Hepatocyte (in vitro differentiated cells): ENCODE measurements at places on chromosomes 12 and 14. TPM values are rescaled to one million over a fixed set of nuclear protein-coding genes. Genes with fewer than 3 reads are reported as not detected.

TNFAIP2 gene
- total RNA-seq = 14.0 and 16.0 TPM in 2 replicates

ANKRD33 gene
- not detected in 2 replicates for total RNA-seq

AVPR1A gene
- 0.76 and 2.4 TPM in 2 replicates for total RNA-seq

DNA sequence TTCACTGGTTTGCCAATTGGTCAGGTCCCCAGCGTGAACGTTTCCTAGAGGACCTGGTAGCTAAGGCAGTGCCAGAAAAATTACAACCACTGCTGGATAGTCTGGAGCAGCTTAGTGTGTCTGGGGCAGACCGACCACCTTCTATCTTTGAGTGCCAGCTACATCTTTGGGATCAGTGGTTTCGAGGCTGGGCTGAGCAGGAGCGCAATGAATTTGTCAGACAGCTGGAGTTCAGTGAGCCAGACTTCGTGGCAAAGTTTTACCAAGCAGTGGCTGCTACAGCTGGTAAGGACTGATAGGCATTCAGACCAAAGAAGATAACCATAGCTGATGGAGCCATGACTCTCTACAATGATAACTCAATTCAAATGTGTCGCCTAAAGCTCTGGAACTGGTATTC lies 2.5 kb downstream of the C14orf119 start:
- H3K27ac ChIP-seq = no peak overlapping the region
- no peaks in the 10 kb centered on the region for H3K27me3 ChIP-seq
- DNase-seq = no peak
- H3K36me3 ChIP-seq = no peaks in the 10 kb centered on the region
- peaks cover 18% of the 10 kb centered on the region for H3K4me1 ChIP-seq

- H3K36me3 ChIP-seq = no peaks in the 10 kb centered on the region
- H3K27ac ChIP-seq = no peak overlapping the region
- no peak for DNase-seq
- H3K4me1 ChIP-seq = no peaks in the 10 kb centered on the region
- H3K27me3 ChIP-seq = no peaks in the 10 kb centered on the region
Observed at GRCh38 chr14:94364964-94365363, 23.4 kb downstream of the SERPINA1 start.

- no peak overlapping the region for H3K4me3 ChIP-seq
- no peaks in the 10 kb centered on the region for H3K4me1 ChIP-seq
- DNase-seq = no peak
- no peaks in the 10 kb centered on the region for H3K27me3 ChIP-seq
Observed at GRCh38 chr12:16844875-16845274, 238.9 kb upstream of the LMO3 start.

- no peaks in the 10 kb centered on the region for H3K36me3 ChIP-seq
- H3K4me3 ChIP-seq = no peak overlapping the region
- H3K27me3 ChIP-seq = no peaks in the 10 kb centered on the region
- H3K4me1 ChIP-seq = no peaks in the 10 kb centered on the region
- no peak overlapping the region for H3K27ac ChIP-seq
Observed at GRCh38 chr14:58467575-58467974, 40.1 kb downstream of the KIAA0586 start.

DNA sequence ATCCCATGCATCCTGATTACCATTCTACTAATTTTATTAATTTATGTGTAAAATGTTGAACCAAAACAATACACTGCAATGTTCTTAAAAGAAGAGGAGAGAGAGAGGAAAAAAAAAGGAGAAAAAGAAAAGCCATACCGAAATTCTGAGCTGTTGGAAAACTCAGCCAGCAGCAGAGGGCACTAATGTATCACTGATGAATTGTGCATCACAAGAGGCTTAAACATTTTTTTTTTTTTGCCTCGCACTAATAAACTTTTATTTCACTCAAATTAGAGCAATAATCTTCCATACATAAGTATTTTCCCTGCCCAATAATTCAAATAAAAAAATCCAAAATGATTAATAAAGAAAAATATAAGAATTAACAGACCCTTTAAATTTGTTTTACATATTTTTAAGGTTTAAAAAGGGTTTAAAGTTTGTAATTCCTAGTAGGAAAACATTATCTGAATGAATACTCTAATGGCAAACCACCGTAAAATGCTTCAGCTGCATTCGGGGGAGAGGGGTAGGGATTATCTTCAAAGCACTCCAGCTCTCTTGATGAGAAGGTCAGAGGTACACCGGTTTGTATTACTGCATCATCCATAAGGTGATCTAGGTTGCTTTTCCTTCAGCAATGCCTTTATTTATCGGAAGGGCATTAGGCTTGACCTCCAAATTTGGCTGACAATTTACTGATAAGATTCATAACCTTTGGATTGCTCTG lies 41.9 kb downstream of the ATP23 start:
- H3K27me3 ChIP-seq = no peaks in the 10 kb centered on the region
- peak; percentile 64 for DNase-seq
- no peaks in the 10 kb centered on the region for H3K36me3 ChIP-seq
- H3K4me1 ChIP-seq = no peaks in the 10 kb centered on the region

GRCh38 chr12:91422811-91423692 lies 240.4 kb upstream of the DCN start:
- no peaks in the 10 kb centered on the region for H3K27me3 ChIP-seq
- no peak for DNase-seq
- no peak overlapping the region for H3K4me3 ChIP-seq
- no peaks in the 10 kb centered on the region for H3K36me3 ChIP-seq
- H3K4me1 ChIP-seq = peaks cover 21% of the 10 kb centered on the region

- peak; percentile 81 for DNase-seq
- H3K4me3 ChIP-seq = no peak overlapping the region
- peaks cover 3% of the 10 kb centered on the region for H3K27me3 ChIP-seq
Observed at GRCh38 chr14:56491299-56492285, 88.0 kb upstream of the TMEM260 start.

DNA sequence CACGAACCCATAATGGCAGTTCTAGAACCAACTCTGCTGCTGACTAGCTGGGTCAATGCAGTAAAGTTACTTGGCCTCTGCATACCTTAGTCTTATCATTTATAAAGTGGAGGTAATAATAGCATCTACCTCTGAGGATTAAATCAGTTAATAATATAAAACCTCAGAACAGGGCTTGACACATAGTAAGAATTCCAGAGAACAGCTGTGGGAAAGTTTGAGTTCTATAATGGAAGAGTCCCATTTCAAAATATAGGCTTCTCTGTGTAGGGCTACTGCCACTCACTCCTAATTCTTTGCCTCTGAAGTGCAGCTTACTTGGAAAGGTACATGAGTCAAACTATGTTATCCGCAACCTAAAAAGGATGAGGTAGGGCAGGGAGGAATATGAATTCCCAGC lies 269.2 kb upstream of the PRKD1 start:
- no peak overlapping the region for H3K27ac ChIP-seq
- H3K27me3 ChIP-seq = no peaks in the 10 kb centered on the region
- no peaks in the 10 kb centered on the region for H3K4me1 ChIP-seq
- no peak overlapping the region for H3K4me3 ChIP-seq
